ENCODE measurements at places on chromosomes 2 and 18. TPM values are rescaled to one million over a fixed set of nuclear protein-coding genes. Genes with fewer than 3 reads are reported as not detected.

The RESP18 gene
- not detected for total RNA-seq

The KRTCAP3 gene
- 1.9 TPM for total RNA-seq

The KCNF1 gene
- 1.6 TPM for total RNA-seq

The DPYSL5 gene
- total RNA-seq = 1.2 TPM

The INHBB gene
- 7.1 TPM for total RNA-seq

The FOXD4L1 gene
- total RNA-seq = not detected

The DSG4 gene
- total RNA-seq = not detected

The SPATA3 gene
- not detected for total RNA-seq

The ADGRF3 gene
- total RNA-seq = 0.17 TPM

The ANKRD62 gene
- total RNA-seq = not detected
